ENCODE measurements at places on chromosomes 5 and 9. TPM values are rescaled to one million over a fixed set of nuclear protein-coding genes. Genes with fewer than 3 reads are reported as not detected.

DNA sequence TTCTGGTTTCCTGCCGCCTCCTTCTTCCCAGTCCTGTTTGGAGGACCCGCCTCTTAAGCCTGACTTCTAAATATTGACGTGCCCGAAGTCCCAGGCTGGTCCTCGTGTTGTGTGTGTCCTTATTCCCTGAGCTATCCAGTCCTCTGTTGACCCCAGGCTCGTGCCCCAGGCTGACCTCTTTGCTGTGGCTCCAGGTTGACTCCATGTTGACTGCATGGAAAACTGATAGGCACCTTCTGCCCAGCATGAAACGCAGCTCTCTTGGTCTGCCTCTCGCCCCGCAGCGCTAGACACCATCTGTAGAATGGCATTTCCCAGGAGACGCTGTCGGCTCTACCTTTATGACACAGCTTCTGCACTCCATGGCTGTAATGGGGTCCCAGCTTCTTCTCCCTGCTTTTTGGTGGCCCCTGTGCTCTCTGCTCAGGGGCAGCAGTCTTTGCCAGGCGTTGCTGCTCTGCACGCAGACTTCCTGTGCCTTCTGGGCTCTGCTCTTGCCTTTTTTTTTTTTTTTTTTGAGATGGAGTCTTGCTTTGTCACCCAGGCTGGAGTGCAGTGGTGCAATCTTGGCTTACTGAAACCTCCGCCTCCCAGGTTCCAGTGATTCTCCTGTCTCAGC is 28.4 kb downstream of the EHMT1 start:
- no peak for ATAC-seq

The DBH gene
- not detected for total RNA-seq

GRCh38 chr5:79023348-79023747 is 38.2 kb upstream of the ARSB start:
- no peak for ATAC-seq

The DNAI1 gene
- total RNA-seq: not detected

DNA sequence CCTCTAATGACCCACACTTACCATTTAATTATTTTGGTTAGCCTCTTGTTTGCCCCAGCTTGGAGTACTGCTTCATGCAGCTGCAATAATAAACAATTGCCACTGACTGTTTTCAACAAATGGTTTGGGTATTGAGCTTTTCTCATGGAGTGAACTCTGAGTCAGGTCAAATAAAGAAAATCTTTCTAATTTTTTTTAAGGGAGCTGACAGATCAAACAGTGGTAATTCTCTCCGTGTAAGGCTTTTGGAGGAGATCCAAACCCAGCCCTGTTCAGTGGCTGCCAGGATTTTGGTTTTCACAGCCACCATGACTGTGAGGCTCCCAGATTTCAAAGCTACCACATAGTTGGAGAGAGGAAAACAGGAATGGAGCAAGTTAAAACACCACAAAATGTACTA is 110.7 kb upstream of the EFNA5 start:
- ATAC-seq: no peak

- peak; percentile 79 for ATAC-seq
These were observed 1.7 kb downstream of the PALM2AKAP2 start for GRCh38 chr9:109781541-109782197.

The HEMGN gene
- total RNA-seq: not detected

The FGF1 gene
- 4.2 TPM for total RNA-seq

GRCh38 chr5:16791904-16792597 is 144.0 kb downstream of the MYO10 start:
- ATAC-seq: no peak

DNA sequence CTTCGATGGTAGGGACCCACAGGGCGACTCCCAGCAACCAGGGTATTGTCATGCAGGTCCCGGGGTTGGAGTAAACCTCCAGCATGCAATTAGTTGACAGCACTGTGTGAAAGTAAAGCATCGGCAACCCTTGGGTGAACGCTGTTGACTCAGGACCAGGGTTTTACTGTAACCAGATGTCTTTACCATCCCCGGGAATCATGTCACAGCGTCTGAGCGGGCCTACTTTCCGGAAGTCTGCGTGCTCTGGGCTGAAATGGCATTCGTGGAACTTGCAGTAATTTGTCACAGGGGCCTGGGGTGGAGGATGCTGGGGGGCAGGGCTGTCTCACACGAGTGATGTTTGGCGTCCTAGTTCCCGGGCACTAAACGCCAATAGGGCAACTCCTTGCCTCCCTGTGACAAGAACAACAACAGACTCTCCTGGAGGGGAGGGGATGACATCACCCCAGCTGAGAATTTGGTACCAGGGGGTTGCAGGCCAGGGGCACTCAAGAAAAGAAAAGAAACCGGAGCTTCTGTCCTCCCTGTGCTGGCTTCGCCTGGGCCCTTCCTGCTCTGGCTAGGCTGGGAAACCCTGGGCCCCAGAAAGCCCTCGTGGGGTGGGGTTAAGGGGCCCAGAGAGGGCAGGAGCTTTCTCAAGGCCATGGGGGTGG is 10.1 kb upstream of the UBAC1 start:
- no peak for ATAC-seq

The TAF11L5 gene
- total RNA-seq: not detected

GRCh38 chr5:134874831-134875655 is 872 bp downstream of the TXNDC15 start:
- ATAC-seq: peak; percentile 73

GRCh38 chr9:13863112-13863511 is 450.8 kb downstream of the NFIB start:
- peak; percentile 82 for ATAC-seq

- peak; percentile 59 for ATAC-seq
These were observed 5.6 kb upstream of the GPX3 start for GRCh38 chr5:151014680-151015343.

The CCL27 gene
- total RNA-seq: not detected

The PCDHB2 gene
- total RNA-seq: 2.0 TPM

DNA sequence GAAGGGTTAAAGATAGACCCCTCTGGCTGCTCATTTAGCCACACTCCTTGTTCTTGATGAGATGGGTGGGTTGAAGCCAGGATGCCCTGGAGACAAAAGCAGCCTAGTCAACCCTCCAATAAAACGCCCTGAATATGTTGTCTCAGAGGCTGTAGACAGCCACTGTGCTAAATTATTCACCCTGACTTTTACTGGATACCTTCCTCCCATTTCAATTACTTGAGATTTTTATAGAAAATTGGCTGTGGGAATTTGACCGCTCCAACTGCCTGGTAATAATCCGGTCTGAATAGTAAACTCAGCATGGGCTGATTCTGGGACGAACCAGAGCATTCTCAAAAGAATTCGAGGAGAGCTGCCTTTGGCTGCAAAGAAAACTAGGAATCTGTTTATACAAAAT is 104.2 kb downstream of the SNX18 start:
- no peak for ATAC-seq

The CCL21 gene
- total RNA-seq: 6.5 TPM

DNA sequence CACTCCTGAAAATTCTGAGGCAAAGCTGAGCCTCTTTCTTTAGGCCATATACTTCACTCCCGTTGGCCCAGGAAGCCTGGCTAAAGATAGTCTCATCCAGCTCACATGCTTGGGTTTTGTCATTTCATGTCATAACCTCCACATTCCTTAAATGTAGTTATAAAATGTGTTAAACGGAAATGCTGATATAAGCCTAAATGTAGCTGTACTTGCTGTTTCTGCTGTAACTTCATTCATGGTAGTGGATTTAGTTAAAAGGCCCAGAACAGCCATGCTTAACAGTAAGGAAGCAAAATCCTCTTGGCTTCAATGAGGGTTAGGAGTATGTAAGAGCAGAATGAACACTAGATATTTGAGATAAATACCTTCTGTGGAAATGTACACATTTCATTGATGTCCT is 135.8 kb upstream of the TMEM161B start:
- no peak for ATAC-seq

DNA sequence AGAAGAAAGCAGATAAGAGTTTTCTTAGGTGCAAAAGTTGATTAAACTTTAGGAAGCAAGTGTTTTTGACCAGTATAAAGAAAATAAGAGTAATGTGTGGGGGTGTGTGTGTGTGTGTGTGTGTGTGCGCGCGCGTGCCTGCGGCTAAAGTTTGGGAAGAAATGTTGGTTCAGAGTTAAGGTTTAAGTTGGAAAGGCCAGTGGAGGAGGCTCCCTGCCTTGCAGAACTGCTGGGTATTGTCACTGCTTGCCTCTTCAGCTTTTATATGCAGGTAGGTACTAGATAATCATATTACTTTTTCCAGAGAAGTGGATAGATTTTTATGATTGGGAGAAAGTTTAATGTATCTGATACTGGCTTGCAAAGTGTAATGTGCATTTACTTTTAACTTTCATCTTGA is 2.0 kb downstream of the PIK3R1 start:
- ATAC-seq: no peak

GRCh38 chr9:101387871-101388506 is 3.2 kb upstream of the BAAT start:
- ATAC-seq: no peak

DNA sequence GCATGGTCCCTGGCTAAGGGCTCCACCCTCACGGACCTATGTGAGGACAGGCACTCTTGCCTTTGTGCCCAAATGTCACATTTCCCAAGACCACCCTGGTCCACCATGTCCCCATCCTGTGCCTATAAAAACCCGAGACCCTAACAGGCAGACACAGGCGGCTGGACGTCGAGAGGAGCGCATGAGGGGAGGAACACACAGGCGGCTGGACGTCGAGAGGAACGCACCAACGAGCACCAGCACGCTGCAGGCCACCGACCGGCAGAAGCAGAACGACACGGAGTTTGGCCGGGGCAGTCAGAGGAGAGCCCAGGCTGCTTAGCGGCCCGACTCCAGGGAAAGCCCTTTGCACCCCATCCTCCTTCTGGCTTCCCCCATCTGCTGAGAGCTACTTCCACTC is 119.9 kb downstream of the ADAMTS2 start:
- ATAC-seq: no peak

GRCh38 chr9:83583151-83584014 is 39.6 kb upstream of the IDNK start:
- no peak for ATAC-seq

GRCh38 chr9:137302449-137303150 is 529 bp upstream of the NRARP start:
- ATAC-seq: peak; percentile 54

The PCDHGB1 gene
- total RNA-seq: 9.5 TPM

The TRPM3 gene
- 1.2 TPM for total RNA-seq

- no peak for ATAC-seq
These were observed 150.7 kb upstream of the IRX2 start for GRCh38 chr5:2902186-2902585.

DNA sequence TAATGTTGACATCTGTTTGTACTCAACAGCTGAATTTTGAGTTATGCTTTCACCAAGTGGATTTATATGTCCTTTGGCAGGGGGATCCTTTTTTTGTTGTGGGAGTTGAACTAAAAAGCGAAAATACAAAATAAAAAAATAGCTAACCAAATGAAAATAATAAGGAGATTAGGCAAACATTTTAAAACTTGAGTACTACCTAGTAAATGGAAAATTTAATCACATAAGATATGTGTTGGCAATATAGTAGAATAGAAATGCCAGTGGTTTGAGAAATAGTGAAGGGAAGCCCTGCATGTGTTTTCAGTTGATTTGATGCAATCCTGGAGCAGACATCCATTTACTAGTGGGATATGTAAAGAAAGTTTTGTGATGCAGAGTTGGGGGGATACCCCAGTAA is 98.0 kb downstream of the RASGRF2 start:
- no peak for ATAC-seq

DNA sequence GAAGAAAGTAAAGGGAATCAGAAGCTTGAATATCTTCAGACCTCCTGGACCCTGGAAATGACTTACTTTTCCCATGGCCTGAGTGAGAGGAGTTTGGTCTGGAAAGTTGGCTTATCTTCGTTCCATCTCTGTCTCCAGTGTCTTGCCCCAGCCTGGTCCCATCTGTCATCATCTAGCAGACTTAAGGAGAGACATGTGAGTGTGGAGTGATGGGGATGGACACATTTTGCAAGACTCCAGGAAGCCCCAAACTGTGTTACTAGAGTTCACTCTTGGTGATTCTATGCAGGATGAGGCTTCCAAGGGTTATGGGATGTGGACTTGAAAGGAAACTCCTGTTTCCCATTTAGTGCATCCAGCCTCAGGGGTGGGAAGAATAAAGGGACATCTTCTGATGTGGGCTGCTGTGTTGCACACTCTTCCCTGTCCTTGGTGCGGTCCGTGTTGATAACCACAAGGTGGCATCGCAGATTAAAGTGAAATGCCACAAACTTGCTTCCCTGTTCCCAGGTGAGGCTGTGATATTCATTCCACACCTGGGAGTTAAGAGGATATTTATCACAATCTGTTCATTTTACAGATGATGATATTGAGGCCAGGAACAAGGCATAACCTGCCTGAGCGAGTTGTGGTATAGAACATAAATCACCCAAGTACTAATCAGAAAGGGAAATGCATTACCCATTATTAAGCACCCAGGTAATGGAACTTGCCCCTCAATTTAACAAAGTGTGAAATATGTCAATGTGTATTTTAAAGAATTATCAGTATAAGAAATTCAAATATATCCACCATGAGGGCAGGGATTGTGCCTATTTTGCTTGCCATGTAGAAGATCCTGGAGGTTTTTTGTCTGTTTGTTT is 269.9 kb upstream of the PAPPA start:
- no peak for ATAC-seq

DNA sequence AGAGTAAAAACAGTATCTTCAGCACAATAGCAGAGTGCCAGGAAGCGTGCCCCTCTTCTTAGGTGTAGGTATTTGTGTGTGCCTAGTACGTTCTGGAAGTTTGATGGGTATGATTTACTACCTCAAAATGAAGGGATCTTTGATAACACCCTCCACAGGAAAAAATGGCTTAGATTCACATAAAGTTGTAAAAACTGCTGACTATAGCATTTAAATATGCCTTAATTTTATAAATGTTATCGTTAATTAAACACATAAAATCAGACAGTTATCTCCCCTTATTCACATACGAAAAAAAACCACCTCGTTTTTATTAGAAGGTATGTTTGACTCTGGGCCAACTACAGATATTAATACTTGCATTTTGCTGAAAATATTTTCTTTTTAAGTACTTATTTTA is 243.6 kb upstream of the TBCA start:
- no peak for ATAC-seq

The STPG3 gene
- total RNA-seq: not detected

GRCh38 chr5:168320805-168321204 is 29.4 kb downstream of the WWC1 start:
- no peak for ATAC-seq
